ENCODE measurements at places on chromosomes 12 and 14. TPM values are rescaled to one million over a fixed set of nuclear protein-coding genes. Genes with fewer than 3 reads are reported as not detected.
A peak's percentile ranks its signal among the peaks of the same experiment; 100 is the strongest.

- no peaks in the 10 kb centered on the region for H3K36me3 ChIP-seq
- H3K27ac ChIP-seq: no peak overlapping the region
- H3K4me3 ChIP-seq: no peak overlapping the region
- no peaks in the 10 kb centered on the region for H3K4me1 ChIP-seq
- no peaks in the 10 kb centered on the region for H3K27me3 ChIP-seq
- DNase-seq: no peak
Measured at GRCh38 chr14:36477266-36477665, 42.8 kb downstream of the NKX2-1 start.

- no peak for DNase-seq
- H3K27me3 ChIP-seq: no peaks in the 10 kb centered on the region
- peaks cover 9% of the 10 kb centered on the region for H3K4me1 ChIP-seq
- peaks cover 7% of the 10 kb centered on the region for H3K36me3 ChIP-seq
- no peak overlapping the region for H3K4me3 ChIP-seq
- H3K27ac ChIP-seq: no peak overlapping the region
Measured at GRCh38 chr12:108805136-108805535, 52.2 kb downstream of the SSH1 start.

DNA sequence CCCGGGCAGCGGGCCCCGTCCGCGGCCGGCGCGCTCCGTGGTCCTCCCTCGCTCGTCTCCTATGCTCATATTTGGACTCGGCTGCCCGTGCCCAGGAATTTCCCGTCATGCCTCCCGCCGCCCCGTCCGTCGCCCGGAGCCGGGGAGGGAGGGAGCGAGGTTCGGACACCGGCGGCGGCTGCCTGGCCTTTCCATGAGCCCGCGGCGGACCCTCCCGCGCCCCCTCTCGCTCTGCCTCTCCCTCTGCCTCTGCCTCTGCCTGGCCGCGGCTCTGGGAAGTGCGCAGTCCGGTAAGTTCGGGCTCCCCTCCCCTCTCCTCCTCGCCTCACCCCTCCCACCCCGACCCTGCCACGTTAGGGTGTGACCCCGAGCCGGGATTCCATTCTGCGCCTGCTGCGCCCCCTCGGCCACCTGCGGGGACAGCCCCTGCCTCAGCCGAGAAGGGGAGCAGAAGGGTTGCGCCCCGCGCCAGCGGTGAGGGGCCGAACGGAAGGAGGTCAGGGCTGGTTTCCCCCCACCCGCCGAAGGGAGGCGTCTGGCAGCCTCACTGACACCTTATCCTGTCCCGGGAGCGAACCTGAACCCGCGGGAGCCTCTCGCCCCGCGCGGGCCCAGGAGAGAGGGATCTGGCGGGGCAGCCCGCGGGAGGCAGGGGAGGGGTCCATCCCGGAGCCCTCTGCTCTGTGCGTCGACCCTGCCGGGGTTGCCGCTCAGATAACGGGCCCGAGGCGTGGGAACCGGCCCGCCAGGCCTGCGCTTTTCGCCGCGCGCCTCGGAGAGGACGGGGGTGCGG is at the start of gene MSRB3:
Gene MSRB3 (plus strand): TSS at position 108 of the 793 bp plus-strand sequence. CDS start 29,897 bp downstream, outside the sequence.
- H3K4me3 ChIP-seq: peak within 1 kb of the TSS; percentile 68
- no peak within 1 kb of the TSS for H3K27ac ChIP-seq
- no peaks in the 10 kb centered on the region for H3K36me3 ChIP-seq
- DNase-seq: peak; percentile 85

DNA sequence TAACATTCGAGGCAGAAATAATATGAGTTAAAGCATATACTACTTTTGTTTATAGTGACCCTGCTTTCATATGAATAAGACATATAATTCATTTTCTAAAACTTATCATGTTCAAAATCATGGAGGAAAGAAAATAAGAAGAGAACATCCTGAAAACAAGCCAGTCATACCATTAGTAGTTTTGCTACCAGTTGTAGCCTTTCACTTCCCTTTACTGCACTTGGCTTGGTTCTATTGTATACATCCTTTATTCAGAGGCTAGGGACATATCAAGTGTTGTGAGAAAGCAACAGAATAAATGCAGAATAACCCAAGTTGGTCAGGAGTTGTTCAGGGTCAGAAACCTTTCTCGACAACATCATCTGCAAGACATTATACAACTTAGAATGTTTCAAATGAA is 598.7 kb downstream of the SOX5 start:
- no peaks in the 10 kb centered on the region for H3K4me1 ChIP-seq
- no peak overlapping the region for H3K27ac ChIP-seq
- no peak for DNase-seq
- no peak overlapping the region for H3K4me3 ChIP-seq
- no peaks in the 10 kb centered on the region for H3K27me3 ChIP-seq

DNA sequence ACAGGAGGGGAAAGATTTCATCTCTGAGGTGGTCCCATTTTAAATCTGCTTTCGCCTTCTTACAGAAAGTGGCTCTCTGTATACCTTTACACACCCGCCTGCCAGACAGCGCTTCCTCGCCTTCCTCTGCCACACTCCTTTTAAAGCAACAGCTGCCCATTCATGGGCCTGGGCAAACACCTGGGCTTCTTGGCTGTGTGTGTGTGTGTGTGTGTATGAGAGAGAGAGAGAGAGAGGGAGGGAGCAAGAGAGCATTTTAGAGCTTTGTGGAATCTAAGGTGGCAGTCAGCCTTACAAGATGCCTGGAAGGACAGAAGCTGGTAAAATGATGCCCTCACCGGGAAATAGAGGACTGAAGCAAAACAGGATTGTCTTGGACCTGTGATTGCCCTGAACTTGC is 20.0 kb downstream of the PTHLH start:
- H3K27ac ChIP-seq: no peak overlapping the region
- no peaks in the 10 kb centered on the region for H3K36me3 ChIP-seq
- no peaks in the 10 kb centered on the region for H3K27me3 ChIP-seq
- no peak for DNase-seq

Gene KRT6C
- not detected for total RNA-seq

Gene ESYT1
- total RNA-seq: 85.1 TPM
